Renal cortex interstitium (tissue), 15 donors: ENCODE measurements at places on chromosomes 12 and 14. TPM values are rescaled to one million over a fixed set of nuclear protein-coding genes. Genes with fewer than 3 reads are reported as not detected.

DNA sequence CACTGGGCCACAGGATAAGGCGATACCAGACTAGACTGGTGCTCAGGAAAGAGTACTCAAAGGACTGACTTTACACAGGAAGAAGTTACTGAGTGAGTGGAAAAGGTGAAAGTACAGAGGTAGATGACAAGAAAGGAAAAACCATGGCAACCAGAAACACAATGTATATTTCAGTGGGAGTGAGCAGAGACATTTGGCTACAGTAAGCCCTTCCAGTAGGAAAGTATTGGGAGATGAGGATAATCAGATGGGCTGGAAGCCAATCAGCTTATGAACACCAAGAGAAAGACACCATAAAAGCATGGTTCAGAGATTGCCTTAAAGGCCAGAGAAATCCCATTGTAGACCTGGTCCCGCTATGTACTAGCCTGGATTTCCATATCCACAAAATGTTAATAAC is 51.6 kb downstream of the TMTC1 start:
- no peak for DNase-seq

DNA sequence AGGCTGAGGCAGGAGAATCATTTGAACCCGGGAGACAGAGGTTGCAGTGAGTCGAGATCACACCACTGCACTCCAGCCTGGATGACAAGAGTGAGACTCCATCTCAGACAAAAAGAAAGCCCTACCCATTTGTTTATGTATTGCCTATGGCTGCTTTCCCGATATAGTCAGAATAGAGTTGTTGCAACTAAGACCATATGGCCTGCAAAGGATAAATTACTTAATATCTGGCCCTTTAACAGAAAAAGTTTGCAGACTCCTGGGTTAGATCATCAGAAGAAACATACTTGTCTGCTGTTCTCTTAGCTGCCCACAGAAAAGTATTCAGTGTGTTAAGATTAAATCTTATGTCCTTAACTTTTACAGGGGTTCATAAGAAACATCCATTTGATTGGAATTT is 122.4 kb upstream of the VASH1 start:
- no peak for DNase-seq

GRCh38 chr14:48229091-48229490 is 553.7 kb upstream of the MDGA2 start:
- no peak for DNase-seq

DNA sequence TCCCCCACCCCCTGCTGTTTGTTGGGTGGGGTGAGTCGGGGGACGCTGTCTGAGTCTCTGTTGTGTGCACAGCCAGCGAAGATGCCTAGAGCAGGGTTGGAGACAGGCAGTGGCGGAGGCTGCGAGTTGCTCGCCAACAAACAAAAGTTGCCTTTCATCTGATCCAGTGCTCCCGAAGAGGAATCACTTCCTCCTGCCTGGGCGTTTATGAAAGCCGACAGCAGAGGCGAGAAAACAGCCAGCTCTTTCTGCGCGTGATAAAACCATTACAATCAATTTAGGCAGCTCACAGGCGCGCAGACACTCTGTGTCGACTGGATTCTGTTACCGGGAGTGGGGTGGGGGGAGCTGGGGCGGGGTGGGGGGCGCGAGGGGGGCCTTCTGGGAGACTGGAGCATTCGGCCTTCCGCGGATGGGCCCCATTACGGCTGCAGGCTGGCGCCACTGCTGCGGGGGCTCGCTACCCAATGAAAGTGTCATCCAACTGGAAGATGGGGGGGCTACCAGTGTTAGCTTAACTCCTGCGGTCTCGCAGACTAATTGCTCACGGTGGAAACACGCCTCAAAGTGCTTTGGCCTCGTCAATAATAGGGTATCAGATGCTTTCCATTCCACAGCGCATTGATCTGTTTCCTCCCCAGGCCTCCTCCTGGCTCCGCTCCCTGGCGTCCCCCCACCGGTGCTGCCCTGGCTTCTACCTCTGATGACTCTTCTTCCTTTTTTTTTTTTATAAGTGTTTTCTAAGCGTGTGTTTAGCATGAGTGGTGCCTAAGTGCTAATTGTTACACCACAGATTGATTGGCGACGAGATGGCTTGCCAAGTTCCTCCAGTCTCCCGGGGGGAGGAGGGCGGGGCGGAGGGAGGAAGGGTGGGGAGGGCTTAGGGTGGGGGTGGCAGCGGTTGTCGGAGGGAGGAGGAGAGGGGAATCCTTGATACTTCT is 678.4 kb downstream of the MED13L start:
- DNase-seq = no peak

Gene STX2
- 35.0 TPM for polyA plus RNA-seq

DNA sequence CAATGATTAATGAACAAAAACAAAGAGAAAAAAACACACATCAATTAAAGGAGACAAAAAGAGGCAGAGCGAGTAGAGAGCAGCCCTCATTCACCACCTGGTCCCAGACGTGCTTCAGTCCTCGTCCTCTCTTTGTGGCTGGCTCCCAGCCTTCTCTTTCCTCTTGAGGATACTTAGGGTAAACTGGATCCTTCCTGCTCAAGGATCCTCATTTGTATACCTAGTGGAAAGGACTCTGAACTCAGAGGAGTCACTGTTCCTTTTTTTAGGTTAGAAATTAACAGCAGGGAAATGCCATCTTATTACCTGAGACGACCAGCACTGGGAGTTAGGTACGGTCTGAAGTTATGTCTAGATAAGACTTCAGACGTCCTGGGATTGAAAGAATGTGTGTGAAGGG is 9.7 kb downstream of the MLEC start:
- DNase-seq = no peak

DNA sequence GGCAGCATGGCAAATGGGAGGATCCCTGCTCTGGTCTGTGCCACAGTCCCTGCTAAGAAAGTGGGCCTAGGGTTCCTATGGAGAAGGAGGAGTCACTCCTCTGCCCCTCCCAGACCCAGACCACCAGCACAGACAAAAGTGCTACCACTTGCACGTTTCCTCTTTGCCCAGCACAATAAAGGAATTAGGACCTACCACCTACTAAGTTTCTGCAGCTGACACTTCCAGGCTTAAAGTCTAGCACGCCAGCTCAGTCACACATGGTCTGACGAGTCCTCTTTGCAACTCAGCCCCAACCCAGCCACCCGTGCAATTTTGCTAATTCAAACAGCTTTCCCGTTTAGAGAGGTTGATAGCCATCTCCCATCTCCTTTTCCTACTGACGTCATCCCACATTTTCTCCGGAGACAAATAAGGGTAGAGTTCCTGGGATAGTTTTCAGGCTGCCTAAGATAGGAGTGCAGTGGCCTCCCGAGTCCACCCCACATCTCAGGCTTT is 66.2 kb upstream of the PTGR2 start:
- no peak for DNase-seq

Gene RIMBP2
- polyA plus RNA-seq = 26.5 TPM

Gene RNASE4
- 2.4 TPM for polyA plus RNA-seq

- no peak for DNase-seq
Measured at GRCh38 chr12:82855872-82856271, 169.2 kb downstream of the TMTC2 start.

DNA sequence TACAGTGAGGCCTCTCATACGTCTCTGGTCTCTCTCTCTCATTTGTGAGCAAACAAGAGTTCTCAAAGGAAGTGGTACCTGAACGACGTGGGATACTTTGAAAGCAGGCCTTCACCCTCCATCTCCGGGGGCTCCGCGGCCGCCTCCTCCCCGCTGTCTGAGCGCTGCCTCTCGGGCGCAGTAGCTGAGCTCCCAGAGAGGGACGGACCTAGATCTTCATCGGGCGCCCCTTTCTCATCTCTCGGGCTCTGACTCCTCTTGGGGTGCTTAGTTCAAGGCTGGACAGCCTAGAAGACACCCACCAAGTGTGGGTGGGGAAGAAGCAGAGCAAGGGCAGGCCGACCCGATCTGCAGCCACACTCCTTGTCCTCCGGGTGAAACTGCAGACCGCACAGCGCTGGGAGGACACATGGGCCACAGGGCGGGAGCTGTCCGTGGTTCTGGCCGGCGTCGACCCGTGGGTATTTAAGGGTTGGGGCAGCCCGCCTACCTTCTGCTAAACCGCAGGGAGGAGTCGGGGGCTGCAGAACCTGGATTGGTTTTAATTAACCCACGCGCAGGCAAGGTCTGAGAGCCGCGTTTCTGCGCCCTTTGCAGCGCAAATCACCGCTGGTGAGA is 92.7 kb downstream of the PAH start:
- peak; percentile 65 for DNase-seq

- no peak for DNase-seq
Measured at GRCh38 chr14:102417001-102417431, 54.3 kb downstream of the TECPR2 start.

Gene KRT2
- polyA plus RNA-seq = not detected

Gene RHOJ
- polyA plus RNA-seq = 20.8 TPM

- no peak for DNase-seq
Measured at GRCh38 chr12:85466890-85467289, 186.9 kb downstream of the ALX1 start.

DNA sequence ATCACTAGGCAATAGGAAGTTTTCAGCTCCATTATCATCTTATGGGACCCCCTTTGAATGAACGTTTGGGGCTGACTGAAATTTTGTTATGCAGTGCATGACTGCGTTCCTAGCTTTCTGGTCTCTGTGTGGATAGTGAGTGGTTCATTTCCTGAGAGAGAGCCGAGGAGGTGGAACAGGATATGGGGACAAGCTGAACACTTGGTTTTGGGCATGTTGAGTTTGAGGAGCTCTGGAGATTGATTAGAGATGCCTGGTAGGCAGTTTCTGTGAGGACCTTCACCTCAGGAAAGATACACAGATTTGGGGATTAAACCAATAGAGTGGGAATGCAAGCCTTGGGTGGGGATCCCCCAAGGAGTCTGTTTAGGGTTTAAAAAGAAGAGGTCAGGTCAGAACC is 27.7 kb downstream of the TEAD4 start:
- DNase-seq = no peak

Gene PLEKHG7
- polyA plus RNA-seq = 0.75 TPM

DNA sequence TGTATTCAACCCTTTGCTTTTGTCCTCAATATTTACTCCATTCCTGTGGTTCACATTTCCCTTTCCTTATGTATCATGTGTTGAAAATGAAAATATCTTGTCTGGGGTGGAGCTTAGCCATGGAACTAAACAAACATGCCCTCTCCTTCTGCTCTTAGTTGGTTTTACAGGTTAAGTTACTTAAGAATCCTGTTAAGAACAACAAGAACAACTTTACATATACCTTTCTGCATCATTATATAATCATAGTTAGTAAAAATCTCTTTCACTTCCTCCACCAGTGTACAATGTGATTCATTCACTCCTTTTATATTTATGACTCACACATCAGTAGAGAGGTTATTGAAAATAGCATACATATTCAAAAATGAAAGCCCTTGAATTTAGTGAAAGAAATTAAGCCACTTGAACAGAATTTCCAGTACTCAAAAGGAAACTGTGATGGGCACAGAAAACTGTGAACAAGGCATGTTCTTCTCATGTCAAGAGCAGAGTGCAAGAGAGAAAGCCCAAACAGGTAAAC is 307.7 kb downstream of the CCDC91 start:
- no peak for DNase-seq

Gene COQ6
- 30.9 TPM for polyA plus RNA-seq

GRCh38 chr14:34043627-34044372 is 92.9 kb upstream of the EGLN3 start:
- DNase-seq = no peak

DNA sequence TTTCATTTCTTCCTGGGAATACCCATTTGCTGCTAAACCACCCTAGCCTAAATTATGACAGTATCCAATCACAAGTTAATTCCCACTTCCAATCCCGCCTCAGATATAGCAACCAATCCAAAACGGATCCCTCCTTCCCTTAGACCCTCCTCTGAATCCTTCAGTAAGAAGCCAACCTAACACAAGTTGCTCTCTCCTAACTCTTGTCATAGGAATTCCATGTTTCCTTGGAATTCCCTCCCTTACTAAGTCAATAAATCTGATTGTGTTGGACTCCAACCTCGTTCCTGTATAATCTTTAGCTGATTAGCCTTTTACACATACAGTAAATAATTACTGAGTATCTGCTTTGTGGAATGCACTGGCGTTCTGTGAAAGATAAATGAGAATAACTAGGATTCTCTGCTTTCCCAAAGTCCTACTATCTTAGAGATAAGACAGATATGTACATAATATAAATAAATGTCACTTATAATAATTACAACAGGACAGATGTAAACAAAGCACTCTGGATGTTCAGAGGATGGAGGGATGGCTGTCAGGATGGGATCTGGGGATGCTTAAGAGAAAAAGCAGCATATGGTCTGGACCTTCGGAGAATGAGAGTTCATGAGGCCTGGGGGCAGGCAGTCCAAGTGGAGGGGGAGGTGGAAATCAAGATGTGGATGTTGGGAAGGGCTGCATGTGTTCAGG is 185.8 kb upstream of the SOX5 start:
- no peak for DNase-seq

DNA sequence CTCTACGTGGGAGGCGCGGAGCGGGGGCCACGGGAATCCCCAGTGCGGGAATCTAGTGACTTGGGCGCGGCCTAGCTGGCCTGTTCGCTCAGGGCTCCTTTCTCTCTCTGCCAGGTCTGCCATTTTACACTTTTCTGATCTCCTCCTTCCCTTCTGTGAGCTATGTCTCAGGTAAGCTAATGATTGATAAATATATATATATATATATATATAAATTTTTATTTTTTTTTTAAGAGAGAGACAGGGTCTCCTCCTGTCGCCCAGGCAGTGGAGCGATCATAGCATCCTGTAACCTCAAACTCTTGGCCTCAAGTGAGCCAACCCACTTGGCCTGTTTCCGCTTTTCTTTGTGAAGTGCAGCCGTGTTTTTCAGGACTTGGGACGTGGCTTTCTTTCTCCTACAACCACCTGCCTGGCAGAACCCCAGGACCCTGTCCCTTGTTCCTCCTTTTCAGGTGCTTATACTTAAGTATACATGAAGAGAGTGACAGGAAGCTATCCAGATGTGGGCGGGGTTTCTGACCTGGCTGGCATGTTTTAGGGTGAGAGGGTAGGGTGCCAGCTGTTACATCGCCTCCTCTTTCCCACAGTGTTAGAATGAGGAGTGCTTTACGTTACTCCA is 547 bp downstream of the ZNF140 start:
- DNase-seq = no peak

DNA sequence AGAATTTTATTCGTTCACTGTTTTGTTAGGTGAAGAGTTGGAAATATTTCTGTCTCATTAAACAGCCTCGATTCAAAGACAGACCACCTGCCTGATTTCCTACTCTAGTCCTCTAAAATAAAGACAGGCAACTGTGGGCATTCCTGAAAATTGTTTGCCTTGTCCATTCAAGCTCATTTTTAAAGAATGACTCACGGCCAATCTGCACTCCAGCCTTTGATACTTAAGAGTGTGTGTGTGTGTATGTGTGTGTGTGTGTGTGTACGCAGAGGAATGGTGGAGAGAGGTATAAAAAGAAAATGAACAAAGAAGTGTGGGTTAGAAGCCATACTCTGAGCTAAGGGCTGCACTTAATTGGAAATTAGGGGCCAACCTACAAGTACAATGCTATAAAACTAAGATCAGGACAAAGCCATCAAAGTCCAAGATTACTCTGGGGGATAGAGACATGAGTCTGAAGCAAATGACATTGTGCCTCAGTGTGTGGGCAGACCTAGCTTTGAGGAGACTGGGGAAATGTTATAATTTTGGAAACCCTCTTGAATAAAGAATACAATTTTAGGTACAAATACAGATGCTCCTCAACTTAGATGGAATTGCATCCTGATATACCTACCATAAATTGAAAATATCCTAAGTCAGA is 45.6 kb upstream of the SOCS2 start:
- no peak for DNase-seq

- DNase-seq = no peak
Measured at GRCh38 chr12:103884316-103884715, 43.3 kb upstream of the NT5DC3 start.
